ENCODE measurements at places on chromosomes 2 and 18. TPM values are rescaled to one million over a fixed set of nuclear protein-coding genes. Genes with fewer than 3 reads are reported as not detected.

GRCh38 chr18:76689646-76690264 is 132.6 kb upstream of the ZNF236 start:
- DNase-seq, result no peak

DNA sequence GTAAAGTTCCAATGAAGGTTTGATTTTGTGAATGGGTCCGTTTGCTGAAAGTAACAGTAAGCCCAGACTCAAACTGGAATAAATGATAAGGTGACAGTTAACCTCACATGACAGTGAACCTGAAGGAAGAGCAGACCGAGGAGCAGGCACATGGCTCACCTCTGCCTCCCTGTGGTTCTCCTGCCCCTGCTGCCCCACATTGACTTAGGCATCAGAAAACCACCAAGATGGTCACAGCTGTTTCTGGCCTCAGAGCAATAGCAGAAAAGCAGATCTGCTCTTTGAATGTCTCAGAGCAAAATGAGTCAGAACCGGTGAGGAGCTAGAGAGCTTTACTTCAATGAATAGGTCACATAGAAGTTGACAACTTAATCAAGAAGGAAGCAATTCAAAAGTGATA is 487.6 kb downstream of the METTL4 start:
- DNase-seq, result no peak

GRCh38 chr2:161104054-161104553 is 56.1 kb upstream of the TANK start:
- DNase-seq, result no peak

- no peak for DNase-seq
These were observed 84.4 kb upstream of the NARS1 start for GRCh38 chr18:57705832-57706595.

GRCh38 chr18:79374408-79375171 is 21.1 kb upstream of the NFATC1 start:
- no peak for DNase-seq

DNA sequence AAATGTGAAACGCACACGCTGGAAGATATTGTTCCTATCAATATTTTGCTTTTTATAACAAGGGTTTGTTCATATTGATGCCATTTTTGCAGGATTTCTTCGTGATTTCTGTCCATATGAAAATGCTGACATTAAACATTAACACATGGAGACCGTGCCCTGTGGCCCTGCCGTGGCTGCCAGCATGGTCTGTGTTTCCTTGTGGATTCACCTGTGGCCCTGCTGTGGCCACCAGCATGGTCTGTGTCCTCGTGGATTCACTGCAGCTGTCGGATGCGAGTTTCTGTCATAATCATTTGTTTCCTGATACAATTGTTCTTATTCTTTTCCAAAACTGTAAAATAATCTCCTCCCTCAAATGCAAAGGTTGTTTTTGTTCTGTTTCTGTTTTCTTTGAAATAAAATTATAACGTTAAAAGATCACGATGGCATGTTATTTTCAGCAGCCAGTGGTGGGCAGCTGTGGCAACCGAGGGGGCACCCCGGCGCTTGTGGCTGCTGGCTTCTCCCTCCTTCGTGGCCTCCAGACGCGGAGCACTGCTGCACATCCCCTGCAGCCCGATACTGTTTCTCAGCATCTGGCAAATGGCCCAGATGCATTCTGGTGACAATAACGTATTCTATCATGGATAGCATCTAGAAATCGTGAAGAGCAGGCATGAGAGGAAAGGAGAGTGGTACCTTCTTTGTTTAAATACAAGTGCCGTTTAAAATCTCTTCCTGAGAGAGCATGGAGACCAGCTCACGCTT is 143.5 kb downstream of the PTGR3 start:
- no peak for DNase-seq

DNA sequence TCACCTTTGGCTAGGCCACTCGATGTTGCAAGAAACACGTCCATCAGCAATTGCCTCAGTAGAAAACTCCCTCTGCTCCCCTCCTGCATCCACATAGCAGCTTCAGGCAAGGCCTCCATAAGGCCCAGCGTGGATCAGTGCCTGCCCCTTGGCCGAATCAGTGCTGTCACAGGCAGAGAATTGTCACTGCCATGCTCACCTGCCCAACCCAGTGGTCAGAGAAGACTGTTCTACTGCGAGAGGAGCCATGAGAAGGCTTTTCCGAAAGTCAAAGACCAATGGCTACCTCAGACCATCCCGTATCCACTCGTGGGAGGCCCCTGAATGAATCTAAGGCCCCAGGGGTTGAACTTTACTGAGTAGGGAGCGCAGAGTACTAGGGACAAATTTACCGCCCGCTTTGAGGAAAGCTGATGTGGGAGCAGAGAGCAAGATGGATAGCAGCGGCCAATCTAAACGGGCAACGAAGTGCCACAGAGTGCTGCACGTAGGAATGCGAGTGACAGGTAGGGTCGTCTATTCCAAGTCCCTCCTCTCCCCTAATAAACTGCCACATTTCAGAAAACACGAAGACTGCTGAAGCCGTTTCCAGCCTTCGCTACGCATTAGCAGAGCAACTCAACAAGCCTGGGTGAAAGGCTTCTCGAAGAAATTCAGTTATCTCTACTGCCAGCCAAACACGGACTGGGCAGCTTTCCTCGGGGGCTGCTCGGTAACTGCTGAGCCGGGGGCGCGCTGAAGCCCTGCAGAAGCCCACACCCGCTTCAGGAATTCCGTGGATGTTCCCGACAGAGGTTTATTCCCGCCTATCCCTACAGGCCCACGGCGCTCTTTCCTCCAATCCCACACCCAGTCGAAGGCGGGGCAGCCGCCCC is 968 bp upstream of the RALBP1 start:
- DNase-seq, result no peak

DNA sequence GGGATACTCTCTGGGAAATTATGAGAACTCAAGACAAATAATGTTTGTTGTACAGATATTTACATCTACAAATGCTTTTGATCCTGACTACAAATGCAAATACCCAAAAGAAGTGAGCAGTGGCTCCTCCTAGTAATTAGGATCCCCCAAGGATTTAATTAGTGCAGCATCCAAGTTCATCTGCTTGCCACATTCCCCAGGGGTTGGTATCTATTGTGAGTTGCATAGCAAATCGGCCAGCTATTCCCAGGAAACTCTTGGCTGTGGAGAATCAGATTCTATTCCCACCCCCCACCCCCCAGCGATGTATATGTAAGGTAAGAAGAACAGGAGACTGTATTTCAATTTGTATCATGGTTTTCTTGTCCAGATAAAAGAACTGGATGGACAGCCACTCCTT is 725.1 kb upstream of the CDH7 start:
- no peak for DNase-seq

- no peak for DNase-seq
These were observed 74.2 kb downstream of the GLI2 start for GRCh38 chr2:120809609-120810440.

GRCh38 chr2:112639936-112640335 is 5.8 kb upstream of the SLC20A1 start:
- DNase-seq, result no peak

GRCh38 chr2:28276076-28276618 is 116.5 kb upstream of the FOSL2 start:
- no peak for DNase-seq

GRCh38 chr2:66346231-66346664 is 88.7 kb upstream of the MEIS1 start:
- no peak for DNase-seq

- no peak for DNase-seq
These were observed 16.4 kb upstream of the KIAA2012 start for GRCh38 chr2:202056611-202057010.

Gene CCNT2
- total RNA-seq, result 70.0 TPM

Gene CRYGD
- not detected for total RNA-seq

Gene TEX44
- not detected for total RNA-seq

Gene GULP1
- total RNA-seq, result 58.5 TPM

Gene VAMP5
- total RNA-seq, result 2.5 TPM

Gene PDE1A
- total RNA-seq, result 1.9 TPM

Gene TMEM37
- total RNA-seq, result 13.6 TPM

Measured in mesothelial cell of epicardium (in vitro differentiated cells).